ENCODE measurements at places on chromosomes 2 and 18.

DNA sequence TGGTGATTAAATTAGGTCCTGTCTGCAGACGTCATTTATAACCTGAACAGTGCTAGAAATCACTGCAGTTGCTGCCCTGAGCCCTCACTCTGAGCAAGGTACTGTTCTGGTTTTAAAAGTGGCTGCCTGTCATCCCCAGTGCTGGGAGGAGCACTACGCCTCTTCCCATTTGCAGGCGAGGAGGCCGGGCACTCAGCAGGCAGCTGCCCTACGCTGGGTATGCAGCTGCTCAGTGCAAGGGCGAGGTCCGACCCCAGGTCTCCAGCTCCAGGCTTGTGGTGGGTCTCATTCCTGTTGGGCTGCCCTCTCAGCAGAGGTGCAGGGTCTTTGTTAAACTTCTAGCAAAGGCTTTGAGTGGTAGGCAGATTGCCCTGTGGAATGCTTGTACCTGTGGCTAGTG, 15.7 kb downstream of the CNDP2 start:
- DNase-seq, result no peak

DNA sequence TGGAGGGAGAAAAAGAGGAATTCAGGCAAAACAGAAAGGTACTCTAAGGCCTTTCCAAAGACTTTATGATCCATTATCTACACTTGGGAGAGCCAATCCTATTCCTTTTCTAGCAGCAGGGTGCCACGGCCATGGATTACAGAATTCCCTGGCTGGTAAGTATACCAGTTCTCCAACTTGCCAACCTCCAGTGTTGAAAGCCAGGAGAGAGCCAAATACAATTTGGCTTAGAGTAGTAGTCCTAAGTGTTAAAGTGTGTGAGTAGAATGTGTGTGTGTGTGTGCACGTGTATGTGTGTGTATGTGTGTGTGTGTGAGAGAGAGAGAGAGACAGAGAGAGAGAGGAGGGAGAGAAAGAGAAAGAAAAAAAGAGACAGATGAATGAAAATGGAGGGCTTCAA, 43.3 kb downstream of the WDPCP start:
- no peak for DNase-seq

- no peak for DNase-seq
Observed at GRCh38 chr18:67265464-67266245, 250.9 kb downstream of the DSEL start.

- no peak for DNase-seq
Observed at GRCh38 chr2:82959727-82960126, 1499.4 kb downstream of the SUCLG1 start.

GRCh38 chr2:38077431-38077769, 1.4 kb upstream of the CYP1B1 start:
- no peak for DNase-seq

- no peak for DNase-seq
Observed at GRCh38 chr2:100563407-100564247, 834 bp downstream of the PDCL3 start.

DNA sequence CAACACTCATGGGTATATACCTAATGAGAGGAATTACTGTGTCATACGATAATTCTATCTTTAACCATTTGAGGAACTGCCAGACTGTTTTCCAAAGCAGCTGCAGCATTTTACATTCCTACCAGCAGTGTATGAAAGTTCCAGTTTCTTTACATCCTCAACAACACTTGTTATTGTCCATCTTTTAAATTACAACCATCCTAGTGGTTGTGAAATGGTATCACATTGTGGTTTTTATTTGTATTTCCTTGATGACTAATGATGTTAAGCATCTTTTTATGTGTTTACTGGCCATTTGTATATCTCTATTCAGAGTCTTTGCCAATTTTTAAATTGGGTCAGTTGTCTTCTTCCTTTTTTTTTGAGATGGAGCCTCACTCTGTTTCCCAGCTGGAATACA, 4.0 kb upstream of the CKAP2L start:
- DNase-seq, result no peak

DNA sequence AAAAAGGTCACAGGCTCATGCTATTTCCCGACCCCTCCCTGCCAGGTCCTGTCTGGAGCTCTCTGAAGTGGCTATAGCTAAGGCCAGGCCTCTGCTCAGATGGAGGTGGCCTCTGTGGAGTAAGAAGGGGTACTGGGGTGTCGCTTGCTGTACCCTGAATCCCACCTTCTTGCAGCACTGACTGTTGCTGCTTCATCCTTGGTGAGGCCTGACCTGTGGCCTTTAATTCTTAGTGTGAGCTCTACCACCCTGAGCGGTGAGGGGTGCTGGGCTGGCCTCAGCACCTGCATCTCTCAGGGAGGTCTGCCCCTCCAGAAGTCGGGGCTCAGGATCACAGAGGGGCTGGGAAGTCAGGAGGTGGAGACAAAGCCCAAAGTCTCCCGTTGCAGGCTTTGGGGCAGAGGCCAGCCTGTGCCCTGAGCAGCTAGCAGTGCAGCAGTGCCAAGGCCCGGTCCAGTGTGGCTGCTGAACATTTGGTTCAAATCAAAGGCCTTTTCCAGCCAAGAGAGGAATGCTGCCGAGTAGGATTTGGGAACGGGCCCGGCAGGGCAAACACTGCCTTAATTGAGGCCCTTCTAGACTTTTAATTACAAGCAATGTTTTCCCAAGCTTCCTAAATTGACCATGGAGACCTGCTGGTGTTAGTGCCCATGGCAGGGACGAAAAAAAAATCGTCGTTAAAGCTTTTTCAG, 133.5 kb upstream of the HAAO start:
- DNase-seq, result no peak

DNA sequence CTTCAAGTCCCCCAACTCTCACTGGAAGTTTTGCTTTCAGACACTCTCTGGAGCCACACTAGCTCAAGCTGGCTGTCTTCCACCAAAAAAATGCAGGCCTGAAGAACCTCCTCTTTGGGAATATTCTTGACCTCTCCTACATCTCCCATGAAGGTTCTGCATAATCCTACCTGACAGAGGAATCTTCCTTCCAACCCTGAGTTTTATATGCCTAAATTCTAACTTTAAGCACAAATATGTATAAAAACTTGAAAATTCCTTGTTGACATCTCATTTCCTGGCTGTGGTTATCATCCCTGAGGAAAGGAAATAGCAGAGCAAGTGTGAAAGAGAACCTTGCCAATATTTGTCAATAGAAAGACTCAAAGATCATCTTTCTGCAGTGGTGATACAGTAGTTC, 249.0 kb downstream of the LPIN1 start:
- no peak for DNase-seq

GRCh38 chr2:51368250-51368649, 336.3 kb upstream of the NRXN1 start:
- DNase-seq, result no peak

- DNase-seq, result no peak
Observed at GRCh38 chr2:96830044-96830562, 13.7 kb downstream of the ANKRD23 start.

DNA sequence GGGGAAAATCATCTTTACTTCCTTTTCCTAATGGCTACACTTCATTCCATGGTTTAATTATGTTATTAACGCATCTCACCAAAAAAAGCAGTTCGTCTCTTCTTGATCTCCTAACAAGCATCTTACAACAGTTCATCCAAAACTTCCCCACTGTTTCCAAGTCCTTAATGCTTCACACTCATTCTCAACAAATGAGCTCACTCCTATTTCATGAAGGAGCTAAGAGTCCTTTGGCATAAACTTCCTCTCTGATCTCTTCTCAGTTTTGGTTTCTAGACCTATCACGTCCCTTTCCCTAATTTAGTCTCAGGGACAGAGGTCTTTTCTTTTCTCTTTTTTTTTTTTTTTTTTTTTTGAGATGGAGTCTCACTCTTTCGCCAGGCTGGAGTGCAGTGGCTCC, 205.9 kb upstream of the SLC39A10 start:
- DNase-seq, result no peak

DNA sequence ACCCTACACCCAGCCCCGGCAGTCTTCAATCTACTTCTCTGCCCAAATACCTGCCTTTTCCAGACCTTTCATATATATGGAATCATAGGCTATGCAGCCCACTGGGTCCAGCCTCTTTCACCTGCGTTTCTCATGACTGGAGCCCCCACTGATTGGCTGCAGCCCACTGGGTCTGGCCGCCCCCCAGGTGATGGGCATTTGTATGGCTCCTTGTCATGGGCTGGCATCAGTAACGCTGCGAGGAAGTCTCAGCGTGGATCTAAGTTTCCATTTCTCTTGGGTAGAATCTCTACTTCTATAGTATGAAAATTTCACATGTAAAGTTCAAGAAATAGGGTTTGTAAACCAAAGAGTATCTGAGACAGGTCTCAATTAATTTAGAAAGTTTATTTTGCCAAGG, 281.9 kb downstream of the NDUFA10 start:
- no peak for DNase-seq

DNA sequence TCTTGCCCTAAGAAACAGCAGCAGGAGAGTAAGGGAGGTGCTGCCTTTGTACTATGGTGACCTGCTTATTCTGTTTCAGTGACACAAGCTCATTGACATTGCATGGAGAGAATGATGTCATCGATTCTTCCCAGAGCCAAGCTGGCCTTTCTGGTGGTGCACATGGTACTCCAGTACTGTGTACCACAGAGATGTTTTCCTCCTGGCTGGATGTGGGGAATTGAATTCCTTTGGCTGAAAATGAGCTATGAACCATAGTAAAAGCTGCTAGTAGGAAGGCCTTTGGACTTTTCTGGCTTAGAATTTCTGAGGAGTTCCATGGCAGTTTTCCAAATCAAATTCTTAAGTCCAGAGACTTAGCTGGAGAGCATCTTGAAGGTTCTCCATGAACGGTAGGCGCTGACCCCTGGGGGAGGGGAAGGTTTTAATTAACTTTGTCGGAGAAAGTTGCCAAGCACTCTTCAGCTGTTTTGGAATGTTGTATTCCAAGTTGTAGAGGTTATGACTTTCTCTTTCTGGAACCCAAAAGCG, 17.1 kb upstream of the B3GNT2 start:
- peak; percentile 44 for DNase-seq

DNA sequence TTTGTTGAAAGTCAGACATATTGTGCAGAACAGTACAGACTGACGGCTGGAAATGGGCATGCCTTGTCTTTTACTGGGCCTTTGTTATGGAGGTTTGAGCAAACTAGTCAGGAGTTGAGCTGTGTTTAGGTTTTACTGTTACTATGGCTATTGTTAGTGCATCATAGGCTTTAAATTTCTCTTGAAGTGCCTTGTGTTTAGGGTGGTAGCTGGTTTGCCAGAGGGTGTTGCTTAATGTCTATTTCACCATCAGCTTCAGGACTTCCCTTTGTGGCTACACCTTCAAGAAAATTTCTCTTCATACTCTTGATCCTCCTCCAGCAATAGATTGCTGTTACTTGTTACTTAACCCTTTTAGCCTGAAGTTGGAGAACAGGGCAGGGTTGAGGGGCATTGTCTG, 104.6 kb downstream of the CAPN13 start:
- DNase-seq, result no peak

- no peak for DNase-seq
Observed at GRCh38 chr2:7809640-7810039, 872.2 kb upstream of the ID2 start.

- no peak for DNase-seq
Observed at GRCh38 chr18:35061336-35061735, 20.1 kb downstream of the MAPRE2 start.

DNA sequence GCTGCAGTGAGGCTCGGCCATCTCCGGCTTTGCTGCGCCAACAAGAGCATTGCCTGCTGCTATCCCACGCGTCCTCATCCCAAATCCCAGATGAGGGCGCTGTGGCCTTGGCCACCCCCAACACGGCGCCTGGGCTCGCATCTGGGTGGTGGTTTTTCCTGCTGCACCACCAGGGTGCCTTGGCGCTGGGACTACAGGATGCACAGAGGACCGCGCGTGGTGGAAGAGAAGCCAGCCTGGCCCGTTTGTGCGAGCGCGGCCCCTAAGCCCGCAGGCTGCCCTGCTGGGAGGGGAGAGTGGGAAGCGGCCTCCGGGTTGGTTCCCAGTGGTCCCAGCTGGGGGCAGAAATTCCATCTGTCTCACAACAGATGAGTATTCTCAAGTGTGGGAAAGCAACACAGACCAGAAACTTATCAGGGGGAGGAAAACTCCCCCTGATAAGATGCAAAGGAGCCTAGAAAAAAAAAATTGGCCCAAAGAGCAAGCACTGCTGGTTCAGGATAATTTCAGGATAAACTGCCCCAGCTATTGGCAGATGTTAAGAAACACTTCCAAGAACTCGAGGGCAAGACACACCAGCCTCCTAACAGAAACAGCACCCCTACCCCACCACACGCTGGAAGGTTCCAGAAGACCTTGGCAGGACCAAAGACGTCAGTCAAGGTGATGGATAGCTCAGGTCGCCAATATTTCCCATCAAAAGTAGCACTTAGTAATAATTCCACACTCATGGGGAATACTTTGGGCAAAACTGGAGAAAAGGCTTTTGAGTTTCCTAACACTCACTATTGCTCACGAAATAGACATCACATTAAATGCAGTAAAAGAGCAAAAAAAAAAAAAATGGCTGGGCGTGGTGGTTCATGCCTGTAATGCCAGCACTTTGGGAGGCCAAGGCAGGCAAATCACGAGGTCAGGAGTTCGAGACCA, 152.1 kb downstream of the PXDN start:
- peak; percentile 81 for DNase-seq

- no peak for DNase-seq
Observed at GRCh38 chr18:55283309-55283708, 304.7 kb downstream of the TCF4 start.

- DNase-seq, result no peak
Observed at GRCh38 chr2:203648273-203648672, 58.2 kb upstream of the CD28 start.

DNA sequence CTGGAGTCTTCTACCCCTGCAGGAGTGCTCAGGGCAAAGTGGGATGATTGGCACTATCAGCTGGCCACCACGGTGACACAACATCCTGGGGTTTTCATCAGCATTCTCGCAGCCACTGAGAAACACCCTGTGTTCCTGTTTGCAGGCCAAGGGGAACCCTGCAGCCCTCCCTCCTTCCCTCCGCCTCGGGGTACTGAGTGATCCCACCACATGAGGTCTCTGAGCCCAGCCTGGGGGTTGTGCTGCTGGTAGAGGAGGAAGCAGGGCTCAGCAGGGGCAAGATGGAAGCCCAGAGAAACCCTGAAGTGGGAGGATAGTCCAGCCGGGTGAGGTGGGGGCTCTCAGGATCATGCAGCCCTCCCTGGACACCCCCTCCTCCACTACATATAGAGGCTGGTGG, at the start of gene OXER1:
Gene OXER1 (minus strand): TSS at position 40 of the 400 bp plus-strand sequence. CDS start 73 bp downstream, outside the sequence.
- no peak for DNase-seq

- no peak for DNase-seq
Observed at GRCh38 chr18:55477499-55477859, 110.5 kb downstream of the TCF4 start.

- DNase-seq, result no peak
Observed at GRCh38 chr18:9062418-9062751, 40.1 kb upstream of the NDUFV2 start.

- no peak for DNase-seq
Observed at GRCh38 chr2:68789603-68790002, 55.0 kb downstream of the ARHGAP25 start.

GRCh38 chr2:1782514-1782913, 38.2 kb upstream of the PXDN start:
- no peak for DNase-seq

- DNase-seq, result no peak
Observed at GRCh38 chr2:160941290-160941846, 218.9 kb upstream of the TANK start.

DNA sequence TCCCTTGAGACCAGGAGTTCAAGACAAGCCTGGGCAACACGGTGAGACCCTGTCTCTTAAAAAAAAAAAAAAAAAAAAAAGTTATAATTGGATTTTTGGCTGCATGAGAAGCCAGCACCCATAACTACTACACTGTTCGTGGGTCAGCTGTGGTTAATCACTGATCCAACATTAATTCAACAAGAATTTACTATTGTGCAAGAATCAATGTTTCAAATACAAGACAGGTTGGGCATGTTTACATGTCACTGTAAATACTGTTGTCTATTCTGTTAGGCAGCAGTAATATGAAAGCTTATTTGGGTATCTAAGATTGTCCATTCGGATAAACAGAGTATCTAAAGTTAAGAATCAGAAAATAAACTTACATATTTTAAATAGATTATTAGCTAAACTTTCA, 62.3 kb downstream of the ESCO1 start:
- DNase-seq, result no peak

Data from heart right ventricle (tissue), 16 donors.